Stimulated activated CD8-positive, alpha-beta memory T cell treated with anti-CD3 and anti-CD28 coated beads, Interleukin-15, amount 100 ng/mL, for 24 hours (primary cell): ENCODE measurements at places on chromosomes 11 and 22.

GRCh38 chr11:72744474-72744873 lies 7.7 kb downstream of the ARAP1 start:
- DNase-seq, result no peak

DNA sequence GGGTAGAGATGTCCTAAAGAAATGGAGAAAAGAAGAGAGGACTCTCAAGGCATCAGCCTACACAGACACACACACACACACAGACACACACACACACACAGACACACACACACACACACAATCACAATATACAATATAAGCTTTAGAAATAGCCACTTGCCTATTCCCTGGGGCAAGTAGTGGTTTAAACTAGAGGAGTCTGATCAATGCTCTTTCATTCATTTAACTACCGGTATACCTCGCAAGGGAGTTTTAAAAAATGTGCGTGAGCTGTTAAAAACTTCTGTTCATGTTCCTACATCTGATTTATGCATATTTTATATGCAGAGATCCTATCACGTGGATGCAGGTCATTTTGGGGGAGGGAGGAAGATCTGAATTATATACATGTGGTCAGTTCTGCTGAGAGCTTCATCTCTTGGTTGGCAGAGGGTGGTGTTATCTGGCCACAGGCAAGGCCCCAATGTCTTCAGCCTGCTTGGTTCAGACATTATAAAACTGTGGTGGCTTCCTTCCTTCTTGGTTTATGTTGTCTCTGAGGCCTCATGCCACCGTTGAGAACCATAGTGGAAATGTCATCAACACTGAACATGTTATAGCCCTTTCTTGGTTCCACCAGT lies 56.6 kb downstream of the SYT13 start:
- no peak for DNase-seq

GRCh38 chr22:44428941-44429830 lies 68.8 kb downstream of the RTL6 start:
- DNase-seq, result no peak

GRCh38 chr22:20546541-20546950 lies 39.1 kb downstream of the MED15 start:
- no peak for DNase-seq

GRCh38 chr11:33847251-33847650 lies 44.6 kb downstream of the LMO2 start:
- no peak for DNase-seq

- no peak for DNase-seq
Measured at GRCh38 chr22:42275176-42275575, 4.7 kb upstream of the TCF20 start.

GRCh38 chr11:119843877-119844276 lies 114.9 kb upstream of the NECTIN1 start:
- DNase-seq, result no peak

DNA sequence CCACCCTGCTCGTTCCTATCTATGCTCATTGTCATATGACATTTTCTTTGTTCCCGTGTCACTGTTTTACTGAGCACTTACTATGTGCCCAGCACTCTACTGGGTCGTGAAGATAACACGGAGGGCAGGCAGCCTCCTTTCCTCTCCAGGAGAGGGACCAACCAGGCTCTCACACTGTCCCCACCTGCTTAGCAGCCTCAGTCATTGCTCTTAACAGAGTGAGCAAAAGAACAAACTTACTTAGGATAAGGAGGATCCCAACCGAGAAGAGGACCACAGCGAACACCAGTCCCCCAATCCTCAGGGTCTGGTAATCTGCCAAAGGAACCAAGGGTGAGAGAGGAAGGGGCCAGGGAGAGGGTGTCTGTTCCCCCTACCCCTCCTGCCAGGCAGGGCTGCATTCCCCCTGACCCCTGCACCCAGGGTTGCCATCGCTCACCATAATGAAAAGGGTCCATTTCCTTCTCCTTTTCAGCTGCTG lies 17.0 kb upstream of the FXYD2 start:
- no peak for DNase-seq

DNA sequence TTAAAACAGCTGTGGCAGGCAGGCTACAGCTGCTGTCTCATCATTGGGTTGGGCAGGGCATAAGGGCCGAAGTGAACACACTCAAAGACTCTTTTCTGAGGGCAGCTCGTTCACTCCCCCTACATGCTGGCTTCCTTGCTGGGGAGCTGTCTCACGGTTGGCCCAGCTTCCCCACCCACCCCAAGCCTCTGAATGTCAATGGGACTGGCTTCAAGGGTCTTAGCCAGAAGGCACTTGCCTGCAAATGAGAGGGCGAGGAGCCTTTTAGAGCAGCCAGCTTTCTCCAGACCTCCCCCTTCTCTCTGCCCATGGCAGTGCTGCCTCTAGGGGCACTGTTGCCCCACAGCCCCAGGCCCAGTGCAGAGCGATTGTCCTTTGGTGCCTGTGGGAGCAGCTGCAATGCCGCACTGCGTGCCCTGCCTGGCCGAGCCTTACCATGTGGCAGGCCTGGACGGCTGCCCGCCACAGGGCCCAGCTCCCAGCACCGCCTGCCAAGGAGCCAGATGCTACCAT lies 94.7 kb upstream of the RASSF10 start:
- DNase-seq, result no peak
